Activated T-helper 1 cell treated with anti-CD3 and anti-CD28 coated beads, Interleukin-2, amount 50 U/mL, for 16 hours (primary cell): ENCODE measurements at places on chromosomes 2 and 18.

DNA sequence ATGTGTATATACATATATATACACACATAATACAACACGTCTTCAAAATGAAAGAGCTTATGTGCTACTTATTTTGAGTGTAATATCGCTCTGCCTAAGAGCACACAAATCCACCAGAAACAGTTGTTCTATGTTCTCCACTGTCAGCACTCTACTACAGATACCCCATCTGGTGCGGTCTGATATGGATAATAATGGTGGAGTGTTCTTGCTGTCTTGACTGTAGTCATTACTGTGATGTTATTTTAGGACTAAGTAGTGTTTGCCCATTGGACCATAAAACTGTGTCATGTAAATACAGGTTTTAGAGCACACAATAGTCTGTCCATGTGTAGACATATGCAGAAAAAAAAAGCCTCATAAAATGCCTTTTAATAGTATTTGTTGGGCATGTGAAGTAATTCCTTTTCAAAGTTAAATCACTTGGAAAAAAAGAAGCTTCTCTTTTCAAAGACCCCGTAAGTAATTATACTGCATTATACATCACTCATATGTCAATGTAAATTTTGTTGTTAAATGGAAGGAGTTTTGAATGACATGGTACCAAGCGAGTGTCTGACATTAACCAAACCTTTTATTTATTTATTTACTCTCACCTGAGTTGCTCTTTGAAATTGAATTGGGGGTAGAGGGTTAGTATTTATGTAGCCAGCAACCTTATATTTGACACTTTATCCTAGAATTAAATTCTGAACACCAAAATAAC, 1249.2 kb upstream of the ZEB2 start:
- no peak for DNase-seq

DNA sequence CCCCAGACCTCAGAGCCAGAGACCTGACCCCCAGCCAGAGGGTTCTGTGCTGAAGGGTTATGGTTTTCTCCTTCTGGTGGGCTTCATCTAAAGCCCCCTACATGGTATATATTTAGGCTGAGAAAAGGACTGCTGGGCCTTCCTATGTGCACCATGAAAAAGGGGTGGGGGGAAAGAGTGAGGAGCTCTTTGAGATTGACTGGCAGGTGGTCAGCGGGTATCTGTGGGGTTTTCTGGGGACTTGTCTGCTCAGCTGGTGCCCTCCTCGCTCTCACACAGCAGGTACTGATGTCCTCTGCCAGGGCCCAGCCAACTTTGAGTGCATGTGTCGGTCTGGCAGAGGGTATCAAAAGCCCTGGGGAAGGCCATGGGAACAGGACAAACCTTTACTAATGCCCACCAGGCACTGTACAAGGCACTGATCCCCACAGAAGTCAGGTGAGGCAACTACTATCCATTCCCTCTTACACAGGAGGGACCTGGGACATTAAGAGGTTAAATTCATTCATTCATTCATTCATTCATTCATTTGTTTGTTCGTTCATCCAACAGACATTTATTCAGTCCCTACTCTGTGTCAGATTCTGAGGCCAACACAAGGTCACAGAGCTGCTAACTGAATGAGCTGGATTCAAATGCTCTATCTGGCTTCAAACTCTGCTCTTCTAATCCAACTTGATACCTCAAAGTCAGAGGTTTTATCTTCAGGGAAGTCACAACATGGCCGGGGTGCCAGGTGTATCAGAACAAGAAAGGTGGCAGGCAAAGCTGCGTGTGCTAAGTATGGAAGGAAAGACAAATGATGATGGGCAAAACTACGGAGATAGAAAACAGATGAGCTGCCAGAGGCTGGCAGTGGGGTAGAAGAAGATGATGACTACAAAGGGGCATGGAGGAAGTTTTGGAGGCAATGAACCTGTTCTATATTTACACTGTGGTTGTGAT, 44.6 kb downstream of the REEP1 start:
- no peak for DNase-seq

GRCh38 chr18:35193316-35193715, 47.5 kb upstream of the ZNF397 start:
- no peak for DNase-seq

DNA sequence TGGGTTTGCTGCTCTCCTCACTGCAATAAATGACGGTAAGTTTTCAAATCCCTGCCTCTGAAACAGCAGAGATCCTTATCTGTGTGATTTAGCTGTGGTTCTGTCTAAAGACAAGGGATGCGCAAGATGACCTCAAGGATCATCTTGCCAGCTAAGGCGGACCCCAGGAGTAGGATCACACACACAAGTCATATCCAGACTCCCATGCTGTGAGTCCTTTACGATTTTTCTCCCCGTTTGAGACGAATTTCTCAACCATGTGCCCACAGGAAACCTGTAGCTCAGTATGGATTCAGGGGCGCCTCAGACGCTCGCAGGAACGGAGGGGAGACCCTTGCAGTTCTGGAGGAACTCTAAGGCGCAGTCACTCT, 11.1 kb upstream of the DCTN1 start:
- DNase-seq, result no peak

DNA sequence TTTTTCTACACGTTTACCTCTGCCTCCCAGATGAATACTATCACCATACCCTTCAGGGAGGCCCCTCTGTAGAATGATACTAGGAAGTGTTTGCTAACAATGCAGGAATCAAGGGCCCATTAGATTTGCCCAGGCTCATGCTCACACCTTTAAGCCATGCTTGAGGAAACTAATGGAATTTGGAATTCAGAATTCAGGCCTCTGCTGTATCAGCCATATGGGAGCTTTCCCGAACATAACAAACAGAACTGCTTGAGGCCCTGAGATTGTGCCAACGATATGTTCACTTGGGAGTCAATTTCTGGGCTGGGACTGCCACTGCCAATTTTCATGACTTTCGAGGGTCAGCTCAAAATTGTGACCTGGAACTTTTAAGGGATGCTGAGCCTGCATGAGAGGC, 282.5 kb downstream of the CLIP4 start:
- no peak for DNase-seq

DNA sequence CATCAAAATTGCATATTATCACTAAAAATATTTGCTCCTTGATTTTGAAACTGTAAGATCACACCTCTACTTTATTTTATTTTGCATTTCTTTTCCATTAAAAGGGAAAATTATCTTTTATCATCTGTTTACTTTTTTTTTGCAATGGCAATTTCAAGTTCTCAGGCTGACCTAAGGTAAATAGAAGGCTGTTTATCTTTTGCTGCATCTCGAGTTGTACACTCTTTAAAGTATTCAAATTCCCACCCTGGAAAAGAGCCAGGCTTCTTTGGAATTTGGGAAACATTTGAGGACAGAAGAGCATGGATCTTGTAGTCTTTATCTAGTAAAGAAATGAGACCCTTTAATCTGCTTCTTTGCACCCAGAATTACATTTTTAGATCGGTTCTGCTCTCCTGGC, 645.7 kb downstream of the SLC4A3 start:
- no peak for DNase-seq

- no peak for DNase-seq
Measured at GRCh38 chr2:62158444-62159121, 37.3 kb upstream of the B3GNT2 start.

DNA sequence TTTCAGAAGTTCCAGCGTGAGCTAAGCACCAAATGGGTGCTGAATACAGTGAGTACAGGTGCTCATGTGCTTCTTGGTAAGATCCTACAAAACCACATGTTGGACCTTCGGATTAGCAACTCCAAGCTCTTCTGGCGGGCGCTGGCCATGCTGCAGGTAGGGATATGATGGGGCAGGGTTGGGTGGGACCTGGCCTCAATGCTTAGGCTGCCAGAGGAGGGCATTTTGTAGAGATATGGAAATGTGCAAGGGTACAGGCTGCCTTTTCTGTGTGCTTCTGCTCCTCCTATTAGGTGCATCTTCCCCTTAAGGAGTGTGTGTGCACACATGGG, 22.1 kb downstream of the GCKR start:
- no peak for DNase-seq

DNA sequence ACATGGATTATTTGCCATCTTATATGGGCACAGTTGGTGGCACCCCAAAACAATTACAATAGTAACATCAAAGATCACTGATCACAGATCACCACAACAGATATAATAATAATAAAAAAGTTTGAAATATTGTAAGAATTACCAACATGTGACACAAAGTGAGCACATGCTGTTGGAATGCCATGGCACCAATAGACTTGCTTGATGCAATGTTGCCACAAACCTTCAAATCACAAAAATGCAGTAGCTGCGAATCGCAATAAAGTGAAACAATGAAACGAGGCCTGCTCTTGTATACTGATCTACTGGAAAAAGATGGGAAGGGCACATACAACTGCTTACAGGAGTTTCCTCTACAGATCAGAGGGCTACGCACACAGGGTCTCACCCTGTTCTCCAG, 32.2 kb upstream of the AMMECR1L start:
- no peak for DNase-seq

DNA sequence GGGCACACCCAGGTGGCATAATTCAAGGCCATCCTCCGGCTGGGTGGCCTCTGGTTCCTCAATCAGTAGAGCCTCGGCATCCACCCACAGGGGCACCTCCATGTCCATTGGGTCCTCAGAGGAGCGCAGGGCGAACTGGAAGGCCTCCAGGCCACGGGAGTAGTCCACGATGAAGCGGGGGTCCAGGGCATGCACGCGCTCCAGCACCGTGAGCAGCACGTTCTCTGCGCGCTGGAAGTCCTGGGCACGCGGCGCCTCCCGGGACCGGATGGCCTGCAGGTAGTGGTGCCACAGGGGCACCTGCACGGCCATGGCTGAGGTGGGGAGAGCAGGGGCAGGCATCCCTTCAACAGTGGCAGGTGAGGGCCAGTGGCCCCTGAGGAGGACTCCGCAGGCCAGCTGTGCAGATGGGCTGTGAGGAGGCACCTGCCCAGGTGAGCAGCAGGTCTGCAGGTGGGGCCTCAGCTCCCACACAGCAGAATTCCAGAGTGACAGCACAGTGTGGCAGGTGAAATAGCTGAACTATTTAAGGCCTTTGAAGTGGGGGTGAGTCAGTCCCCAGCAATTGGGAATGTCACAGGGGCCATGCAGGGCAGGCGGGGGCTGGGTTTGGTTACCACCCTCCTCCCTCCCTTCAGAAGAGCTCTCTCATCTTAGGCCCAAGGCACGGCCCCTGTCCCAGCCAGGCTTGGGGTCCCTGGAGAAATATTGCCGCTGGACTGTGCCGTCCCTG, at the start of gene MAB21L4:
Gene MAB21L4 (minus strand): TSS at position 501 of the 733 bp plus-strand sequence. CDS start 159 bp downstream, at position 342.
- no peak for DNase-seq
